Activated naive CD4-positive, alpha-beta T cell (primary cell): ENCODE measurements at places on chromosomes 5 and 9.
A peak's percentile ranks its signal among the peaks of the same experiment; 100 is the strongest.

DNA sequence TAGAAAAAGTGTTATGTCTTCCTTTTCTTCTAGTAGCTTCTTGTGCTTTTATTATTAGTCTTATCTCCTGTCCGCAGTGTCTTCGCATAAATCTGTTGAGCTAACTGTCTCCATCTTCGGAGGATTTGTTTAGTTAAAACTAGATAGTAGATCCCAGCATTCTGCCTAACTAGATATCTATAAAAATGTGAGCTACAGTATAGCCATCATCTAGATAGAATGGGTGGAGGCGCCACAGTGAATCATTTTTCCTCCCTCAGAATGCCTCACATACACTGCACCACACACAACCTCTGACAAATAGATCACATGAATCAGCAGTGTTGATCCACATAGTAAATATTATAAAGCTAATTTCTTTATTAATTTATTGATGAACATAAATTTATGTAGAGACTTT lies 220.3 kb upstream of the GAS1 start:
- no peak for DNase-seq

DNA sequence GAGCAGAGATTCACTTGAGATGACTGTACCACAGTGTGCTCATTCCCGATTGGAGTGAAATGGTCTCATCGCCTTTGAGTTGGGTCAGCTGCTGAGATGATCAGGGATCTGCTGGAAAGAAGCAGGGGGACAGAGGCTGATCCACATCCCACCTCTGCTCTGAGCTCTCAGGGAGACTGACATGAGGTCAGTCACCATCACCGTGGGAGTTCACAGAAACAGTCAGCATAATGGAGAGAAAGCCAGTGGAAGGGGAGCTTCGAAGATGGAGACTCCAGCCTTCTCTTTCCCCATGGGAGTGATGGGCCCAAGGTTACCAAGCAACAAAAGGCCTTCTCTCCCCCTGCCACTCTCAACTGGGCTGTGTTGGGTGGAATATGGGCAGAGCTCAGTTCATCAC lies 276.4 kb downstream of the CDK5RAP2 start:
- DNase-seq: no peak

GRCh38 chr5:179803651-179804554 lies 2.8 kb downstream of the MGAT4B start:
- no peak for DNase-seq

DNA sequence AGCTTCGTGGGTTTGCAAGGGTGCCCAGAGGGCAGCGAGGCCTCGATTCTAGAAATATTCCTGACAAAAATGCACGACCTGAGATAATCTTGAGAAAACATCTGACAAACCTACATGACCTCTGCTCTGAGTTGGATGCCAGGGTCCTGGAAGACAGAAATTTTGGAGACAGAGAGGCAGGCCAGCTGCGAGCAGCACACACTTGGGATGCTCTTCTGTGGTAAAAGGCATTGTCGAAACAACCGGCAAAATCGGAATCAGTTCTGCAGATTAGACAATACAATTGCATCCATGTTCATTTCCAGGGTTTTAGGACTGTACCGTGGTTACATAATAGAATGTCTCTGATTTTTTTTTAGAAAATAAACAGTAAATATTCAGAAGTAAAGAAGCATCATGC lies 74.2 kb downstream of the GADD45G start:
- no peak for DNase-seq

- peak; percentile 45 for DNase-seq
Measured at GRCh38 chr5:135398160-135398854, 724 bp downstream of the MACROH2A1 start.
